GM12865 (cell line): ENCODE measurements at places on chromosomes 13 and 19.

DNA sequence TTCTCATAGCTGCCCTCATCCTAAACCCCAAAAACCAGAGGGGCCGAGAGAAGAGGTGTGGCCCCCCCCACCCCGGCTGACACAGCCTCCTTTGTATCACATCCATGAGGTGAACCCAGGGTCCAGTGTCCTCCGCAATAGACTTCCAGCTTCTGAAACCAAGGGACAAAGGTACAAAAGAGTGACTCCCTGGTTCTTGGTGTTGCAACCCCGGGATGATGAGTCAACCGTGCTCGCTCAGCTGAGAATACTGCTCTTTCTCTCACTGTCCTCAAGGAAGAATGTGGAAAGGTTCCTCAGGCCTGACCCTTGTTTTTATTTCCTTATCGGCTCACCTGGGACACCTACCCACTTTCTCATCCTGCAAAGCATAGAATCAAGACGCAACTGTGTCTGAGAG, 5.5 kb downstream of the SLC15A1 start:
- DNase-seq = no peak

DNA sequence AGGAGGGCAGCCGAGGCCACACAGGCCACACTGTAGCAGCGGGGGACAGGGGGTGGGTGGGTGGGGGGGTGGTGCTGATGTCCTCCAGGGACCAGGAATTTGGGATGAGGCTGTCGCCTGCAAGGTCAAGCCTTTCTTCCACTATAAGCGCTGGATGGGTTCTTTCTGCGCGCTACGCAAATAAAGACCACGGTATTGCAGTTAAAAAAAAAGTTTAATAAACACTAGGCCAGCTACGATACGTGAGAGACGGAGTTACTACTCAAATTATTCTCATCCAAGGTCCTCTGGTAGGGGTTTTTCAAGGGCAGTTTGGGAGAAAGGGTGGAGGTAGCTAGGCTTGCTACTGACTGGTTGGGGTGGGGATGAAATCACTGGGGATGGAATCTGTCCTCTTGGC, 508 bp upstream of the ZNF44 start:
- DNase-seq = no peak

GRCh38 chr13:45511310-45512097, 46.8 kb downstream of the COG3 start:
- peak; percentile 73 for DNase-seq

GRCh38 chr19:30567536-30568232, 195.5 kb downstream of the ZNF536 start:
- DNase-seq = no peak

DNA sequence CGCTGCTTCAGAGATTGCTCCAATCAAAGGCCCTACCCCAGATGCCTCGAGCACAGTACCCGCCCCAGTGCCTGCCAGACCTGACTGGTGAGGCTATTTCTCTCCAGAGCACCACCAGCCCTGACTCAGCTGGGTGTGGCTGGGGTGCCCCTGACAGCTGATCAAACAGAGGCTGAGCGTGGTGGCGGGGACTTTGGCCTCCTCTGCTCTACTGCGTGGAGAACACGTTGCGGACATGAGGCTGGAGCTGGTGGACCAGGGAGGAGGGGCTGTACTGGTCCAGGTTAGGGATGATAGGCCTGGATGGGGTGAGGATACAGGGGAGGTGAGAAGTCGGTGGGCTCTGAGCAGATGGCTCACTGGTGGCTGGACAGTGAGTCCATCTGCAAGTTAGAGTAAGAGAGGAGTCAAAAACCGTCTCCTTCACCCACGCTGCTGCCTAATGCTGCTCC, 3.5 kb upstream of the DOCK6 start:
- no peak for DNase-seq

GRCh38 chr13:112446867-112447266, 70.7 kb downstream of the SPACA7 start:
- DNase-seq = no peak

GRCh38 chr19:5038631-5039271, 69.8 kb downstream of the KDM4B start:
- peak; percentile 31 for DNase-seq

DNA sequence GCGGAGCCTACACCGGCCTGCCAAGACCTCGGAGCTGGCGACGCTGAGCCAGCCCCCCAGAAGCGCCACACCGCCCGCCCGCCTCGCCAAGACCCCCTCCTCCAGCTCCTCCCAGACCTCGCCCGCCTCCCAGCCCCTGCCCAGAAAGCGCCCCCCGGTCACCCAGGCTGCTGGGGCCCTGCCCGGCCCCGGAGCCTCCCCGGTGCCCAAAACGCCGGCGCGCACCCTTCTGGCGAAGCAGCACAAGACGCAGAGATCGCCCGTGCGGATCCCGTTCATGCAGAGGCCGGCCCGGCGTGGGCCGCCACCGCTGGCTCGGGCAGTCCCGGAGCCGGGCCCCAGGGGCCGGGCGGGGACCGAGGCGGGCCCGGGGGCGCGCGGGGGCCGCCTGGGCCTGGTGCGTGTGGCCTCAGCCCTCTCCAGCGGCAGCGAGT, 10.2 kb downstream of the C19orf25 start:
- DNase-seq = peak; percentile 41

DNA sequence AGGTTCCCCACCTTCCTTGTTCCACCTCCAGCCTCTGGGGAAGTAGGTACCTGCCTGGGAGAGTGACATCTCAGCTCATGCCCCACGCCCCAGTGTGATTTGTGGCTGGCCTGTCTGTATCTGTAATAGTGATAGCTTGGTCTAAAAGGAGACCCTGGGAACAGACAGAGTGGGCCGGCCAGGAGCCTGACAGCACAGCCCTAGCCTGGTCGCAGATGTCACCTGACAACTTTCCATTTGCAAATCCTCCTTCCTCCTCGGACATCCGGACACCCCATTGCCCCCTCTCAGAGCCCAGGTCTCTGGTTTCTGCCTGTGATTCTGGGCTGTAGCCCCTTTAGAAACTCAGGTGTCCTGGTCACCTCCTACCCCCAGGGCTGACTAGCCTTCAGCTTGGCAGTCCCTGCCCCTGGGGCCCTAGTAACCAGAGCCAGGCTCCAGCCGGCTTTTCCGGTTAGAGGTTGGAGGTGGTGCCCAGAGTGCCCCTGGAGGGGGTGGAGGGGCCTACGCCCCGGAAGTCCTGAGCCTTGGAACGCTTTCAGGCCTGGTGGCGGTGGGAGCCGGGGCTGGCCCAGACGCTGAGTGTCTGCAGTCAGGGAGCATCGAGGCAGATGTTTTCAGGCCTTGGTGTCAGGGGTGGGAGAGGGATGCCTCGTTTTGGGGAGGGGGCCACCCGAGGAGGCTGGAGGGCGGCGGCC, 6.5 kb downstream of the LRRC8E start:
- no peak for DNase-seq

GRCh38 chr19:41706741-41707501, 1.5 kb upstream of the CEACAM5 start:
- DNase-seq = peak; percentile 67

DNA sequence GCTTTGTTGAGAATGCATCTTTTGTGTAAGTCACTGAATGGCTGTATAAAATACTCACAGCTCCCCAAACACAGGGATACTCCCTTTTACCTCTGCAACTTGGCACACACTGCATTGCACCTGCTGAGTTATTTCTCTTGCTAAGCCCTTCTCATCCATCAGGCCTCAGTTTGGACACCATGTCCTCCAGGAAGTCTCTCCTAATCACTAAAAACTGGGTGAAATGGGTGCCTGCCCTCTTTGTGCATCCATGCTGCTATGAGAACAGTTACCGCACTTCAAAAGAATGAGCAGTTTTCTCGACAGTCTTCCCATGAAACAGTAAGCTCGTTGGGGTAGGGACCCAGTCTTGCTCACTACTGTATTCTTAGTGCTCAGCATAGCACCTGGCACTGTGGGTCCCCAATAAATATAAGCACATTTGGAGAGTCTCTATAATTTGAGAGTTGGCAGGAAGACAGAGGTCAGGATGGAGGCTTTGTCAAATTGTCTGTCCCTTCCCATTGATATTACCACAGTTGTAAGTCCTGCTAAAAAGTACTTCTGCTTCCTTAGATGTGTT, 4.6 kb upstream of the SLC25A30 start:
- DNase-seq = no peak

DNA sequence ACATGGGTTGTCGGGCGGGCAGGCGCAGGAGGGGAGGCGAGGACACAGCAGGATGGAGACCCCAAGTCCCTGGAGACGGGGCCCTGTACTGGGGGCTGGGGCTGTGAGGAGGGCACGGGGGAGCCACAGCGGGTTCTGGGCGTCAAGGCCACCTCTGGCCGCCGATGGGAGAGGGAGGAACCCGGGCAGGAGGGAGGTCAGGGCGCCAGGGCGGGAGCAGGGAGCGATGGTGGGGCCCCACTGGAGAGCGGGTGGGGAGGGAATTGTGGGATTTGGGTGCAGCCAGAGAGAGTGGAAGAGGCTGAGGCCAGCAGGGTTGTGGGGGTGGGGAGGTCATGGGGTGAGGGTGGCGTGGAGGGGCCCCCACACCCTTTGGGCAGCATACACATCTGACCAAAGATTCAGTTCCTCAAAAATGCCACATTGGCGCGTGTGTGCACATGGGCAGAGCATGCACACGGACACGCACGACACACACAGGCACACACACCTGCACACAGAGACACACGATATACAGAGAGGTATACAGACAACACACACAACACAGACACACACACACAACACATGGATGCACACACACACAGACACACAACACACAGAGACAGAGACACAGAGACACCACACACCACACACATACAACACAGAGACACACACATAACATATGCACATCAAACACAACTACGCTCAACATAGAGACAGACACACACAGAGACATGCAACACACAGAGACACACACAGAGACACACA, 54.9 kb downstream of the AP1M1 start:
- DNase-seq = peak; percentile 64

GRCh38 chr19:19181488-19181998, 10.4 kb downstream of the BORCS8 start:
- no peak for DNase-seq
